Stomach (tissue), 19 donors: ENCODE measurements at places on chromosomes 3 and 15. TPM values are rescaled to one million over a fixed set of nuclear protein-coding genes. Genes with fewer than 3 reads are reported as not detected.

The ACP3 gene
- total RNA-seq: 56.6 TPM

DNA sequence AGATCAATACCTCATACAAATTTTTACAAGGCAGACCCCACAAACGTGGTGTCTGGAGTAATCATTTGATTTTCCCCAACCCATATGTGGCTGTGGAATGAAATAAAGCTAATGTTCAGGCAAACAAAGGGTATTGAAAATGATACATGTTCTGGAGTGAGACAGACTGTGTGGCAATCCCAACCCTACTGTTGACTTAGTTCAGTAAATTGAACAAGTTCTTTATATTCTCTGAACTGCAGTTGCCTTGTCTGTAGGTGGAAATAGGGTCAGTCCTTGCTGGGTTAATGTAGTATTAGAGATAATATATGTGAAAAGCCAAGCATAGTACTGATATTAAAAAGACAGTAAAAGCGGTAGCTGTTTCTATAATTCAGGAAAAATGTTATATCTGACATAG lies 69.0 kb downstream of the GRM7 start:
- no peak for DNase-seq

The GPR87 gene
- total RNA-seq: 0.37 TPM

GRCh38 chr3:64267721-64268604 lies 42.7 kb upstream of the PRICKLE2 start:
- DNase-seq: peak; percentile 84

GRCh38 chr15:89551550-89551949 lies 23.7 kb upstream of the TICRR start:
- DNase-seq: no peak

The PAQR5 gene
- 4.6 TPM for total RNA-seq
